ENCODE measurements at places on chromosomes 3 and 15.

GRCh38 chr15:51121631-51122225 is 27.0 kb upstream of the TNFAIP8L3 start:
- no peak for DNase-seq

- DNase-seq = no peak
Observed at GRCh38 chr3:62911526-62911925, 36.3 kb upstream of the CADPS start.

DNA sequence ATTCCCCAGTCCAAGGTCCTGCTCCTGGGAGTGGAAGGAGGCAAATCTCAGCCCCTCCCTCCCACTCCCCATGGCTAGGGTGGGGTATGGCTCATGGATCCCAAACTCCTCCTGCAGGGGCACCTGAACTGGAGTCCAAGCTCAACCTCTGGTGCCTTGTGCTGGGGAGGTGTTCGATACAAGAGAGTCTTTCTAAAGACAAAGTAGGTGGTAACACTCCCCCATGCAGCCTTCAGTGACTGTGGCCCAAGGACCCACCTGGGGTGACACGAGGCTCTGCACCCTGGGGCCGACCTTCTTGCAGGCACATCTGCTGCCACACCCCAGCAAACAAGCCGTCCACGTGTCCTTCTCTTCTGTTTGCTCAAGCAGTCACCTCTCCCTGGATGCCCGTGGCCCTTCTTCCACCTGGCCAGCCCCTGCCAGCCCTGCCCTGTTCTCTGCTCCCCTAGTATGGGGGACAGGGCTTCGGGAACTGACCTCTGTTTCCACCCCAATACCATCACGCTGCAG is 36.7 kb upstream of the SLC6A11 start:
- DNase-seq = no peak

DNA sequence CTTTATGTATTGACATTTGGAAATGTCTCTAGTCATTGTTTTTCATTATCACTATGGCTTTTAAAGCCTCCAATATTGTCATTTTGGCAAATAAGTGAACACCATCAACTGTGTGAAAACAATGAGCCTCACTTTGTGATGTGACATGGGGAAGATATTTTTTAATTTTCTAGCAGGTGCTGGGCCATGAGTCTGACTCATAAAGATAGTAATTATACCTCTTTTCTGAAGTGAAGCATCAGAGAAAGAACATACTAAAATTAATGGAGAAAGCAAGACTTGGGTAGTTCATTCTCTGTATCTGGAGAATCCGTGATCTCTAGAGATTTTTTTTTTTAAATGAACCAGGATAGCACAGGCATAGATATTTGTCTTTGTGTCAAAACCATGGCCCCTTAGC is 100.8 kb downstream of the CCNL1 start:
- DNase-seq = no peak

- DNase-seq = no peak
Observed at GRCh38 chr3:33428734-33429133, 11.5 kb downstream of the UBP1 start.

GRCh38 chr15:29270169-29270955 is 740 bp upstream of the NSMCE3 start:
- DNase-seq = no peak

- no peak for DNase-seq
Observed at GRCh38 chr3:122318620-122319019, 6.4 kb upstream of the CSTA start.

- no peak for DNase-seq
Observed at GRCh38 chr15:95085056-95085455, 853.7 kb downstream of the MCTP2 start.

DNA sequence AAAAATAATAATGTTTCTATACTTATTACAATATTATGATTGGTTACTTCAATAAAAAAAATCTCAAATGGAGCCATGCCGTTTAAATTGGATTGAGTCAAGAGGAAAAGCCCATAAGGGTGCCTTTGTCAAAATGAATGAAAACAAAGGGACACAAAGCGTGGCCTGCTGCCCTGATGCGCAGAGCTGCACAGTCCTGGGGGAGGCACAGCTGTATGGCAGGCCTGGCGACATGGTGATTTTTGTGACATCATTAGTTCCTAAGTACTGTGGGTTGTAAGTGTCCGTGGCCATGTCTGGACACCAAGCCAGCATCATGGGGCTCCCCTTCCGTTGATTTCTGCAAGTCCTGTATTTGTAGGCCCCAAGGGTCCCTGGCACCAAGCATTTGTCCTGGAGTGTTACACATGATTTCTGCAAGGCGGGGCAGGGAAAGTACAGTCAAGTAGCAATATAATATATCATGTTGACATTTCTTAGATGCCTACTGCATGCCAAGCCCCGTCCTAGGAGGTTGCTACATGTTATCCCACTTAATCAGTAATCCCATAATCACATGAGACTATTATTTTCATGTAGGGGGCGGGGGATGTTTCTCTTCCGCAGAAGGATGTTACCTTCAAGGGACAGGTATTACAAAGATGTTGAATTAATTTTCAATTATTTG is 59.7 kb downstream of the GHSR start:
- DNase-seq = no peak

DNA sequence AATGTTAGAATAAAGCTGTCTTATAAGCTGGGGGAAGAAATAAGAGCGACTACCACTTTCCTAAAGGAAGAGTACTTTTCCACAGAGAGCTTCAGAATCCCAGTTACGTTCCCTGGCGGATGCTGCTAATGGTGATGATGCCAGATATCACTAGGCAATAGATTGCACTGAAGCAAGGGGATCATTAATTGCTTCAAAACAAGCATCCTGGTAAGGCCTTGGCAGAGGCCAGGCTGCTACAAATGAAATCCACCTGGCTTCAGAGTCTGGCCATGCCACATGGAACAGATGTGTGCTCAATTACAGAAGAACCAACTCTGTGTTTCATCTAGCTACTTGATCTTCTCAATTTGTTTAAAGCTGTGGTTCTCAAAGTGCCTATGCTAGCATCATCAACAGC is 129.2 kb upstream of the IL12A start:
- DNase-seq = no peak

DNA sequence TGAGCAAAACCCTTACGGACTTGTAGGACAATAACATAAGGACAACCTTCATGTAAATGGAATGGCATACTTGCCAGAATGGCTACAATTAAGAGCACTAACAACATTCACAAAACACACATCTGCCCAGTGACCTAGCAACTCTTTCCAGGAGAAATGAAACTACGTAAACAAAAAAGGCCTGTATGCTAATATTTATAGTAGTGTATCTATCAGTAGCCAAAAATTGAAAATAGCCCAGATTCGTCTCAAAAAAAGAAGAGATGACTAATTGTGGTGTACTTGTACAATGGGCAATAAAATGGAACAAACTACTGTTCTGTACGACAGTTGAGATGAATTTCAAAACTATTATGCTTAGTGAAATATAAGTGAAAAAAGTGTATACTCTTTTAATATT is 38.4 kb downstream of the CMC1 start:
- DNase-seq = no peak

GRCh38 chr3:120419797-120420196 is 31.0 kb downstream of the FSTL1 start:
- DNase-seq = no peak

GRCh38 chr3:137471130-137471529 is 293.0 kb upstream of the SOX14 start:
- DNase-seq = no peak

DNA sequence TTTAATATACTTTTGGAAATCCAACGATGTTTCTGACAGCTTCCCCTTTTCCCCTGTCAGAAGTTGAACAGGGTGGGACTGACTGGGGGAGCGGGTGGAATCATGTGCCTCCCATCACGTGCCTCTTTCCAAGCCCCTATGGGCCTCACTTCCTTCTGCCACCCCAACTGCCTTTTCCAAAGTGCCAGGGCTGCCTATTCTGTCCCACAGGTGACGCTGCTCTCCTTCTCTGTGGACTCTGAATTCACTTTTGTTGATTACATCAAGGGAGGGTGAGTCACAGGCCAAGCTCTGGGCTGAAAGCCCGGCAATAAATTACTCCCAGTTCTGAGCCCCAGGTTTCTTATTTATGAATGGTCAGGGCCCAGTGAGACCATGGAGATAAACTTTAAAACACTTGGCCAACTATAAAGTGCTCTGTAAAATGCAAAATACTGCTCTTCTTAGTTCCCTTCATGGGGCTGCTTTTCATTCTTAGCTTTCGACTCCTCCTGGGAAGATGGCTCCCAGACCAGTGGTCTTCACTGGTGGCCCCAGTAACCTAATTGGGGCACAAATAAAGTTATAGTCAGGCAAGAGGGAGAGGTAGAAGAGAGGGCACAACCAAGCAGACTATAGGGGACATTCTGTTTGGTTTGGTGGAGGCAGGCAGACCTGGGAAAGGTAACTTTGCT is 12.3 kb downstream of the CPNE9 start:
- no peak for DNase-seq

DNA sequence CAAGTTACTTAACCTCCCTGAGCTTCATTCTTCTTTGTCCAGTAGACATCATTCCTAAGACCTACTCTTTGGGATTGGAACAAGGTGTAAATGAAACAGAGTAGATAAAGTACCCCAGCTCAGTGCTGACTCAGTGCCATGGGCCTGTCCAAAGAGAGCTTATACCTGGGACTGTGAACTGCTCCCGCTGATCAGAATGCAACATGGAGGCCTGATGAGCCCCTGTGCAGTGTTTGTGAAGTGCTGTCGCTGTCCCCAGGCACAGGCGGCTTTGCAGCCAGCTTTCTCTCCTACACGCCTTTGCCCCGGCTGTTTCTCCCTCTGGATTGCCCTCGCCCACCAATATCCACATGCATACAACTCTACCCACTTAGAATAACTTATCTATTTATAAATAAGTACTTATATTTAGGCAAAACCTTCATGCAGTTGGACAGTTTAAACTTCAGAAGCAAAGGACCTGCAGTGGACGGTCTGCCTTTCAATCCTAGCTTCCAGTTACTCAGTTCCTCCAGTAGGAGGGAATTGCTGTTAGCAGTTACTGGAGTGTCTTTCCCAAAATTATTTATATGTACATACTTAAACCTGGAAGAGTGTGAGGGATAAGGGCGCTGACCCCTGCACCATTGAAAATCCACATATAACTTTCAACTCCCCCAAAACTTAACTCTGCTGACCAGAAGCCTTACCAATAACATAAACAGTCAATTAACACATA is 80.0 kb downstream of the CORO2B start:
- no peak for DNase-seq

GRCh38 chr3:121794264-121794983 is 40.4 kb downstream of the IQCB1 start:
- no peak for DNase-seq

DNA sequence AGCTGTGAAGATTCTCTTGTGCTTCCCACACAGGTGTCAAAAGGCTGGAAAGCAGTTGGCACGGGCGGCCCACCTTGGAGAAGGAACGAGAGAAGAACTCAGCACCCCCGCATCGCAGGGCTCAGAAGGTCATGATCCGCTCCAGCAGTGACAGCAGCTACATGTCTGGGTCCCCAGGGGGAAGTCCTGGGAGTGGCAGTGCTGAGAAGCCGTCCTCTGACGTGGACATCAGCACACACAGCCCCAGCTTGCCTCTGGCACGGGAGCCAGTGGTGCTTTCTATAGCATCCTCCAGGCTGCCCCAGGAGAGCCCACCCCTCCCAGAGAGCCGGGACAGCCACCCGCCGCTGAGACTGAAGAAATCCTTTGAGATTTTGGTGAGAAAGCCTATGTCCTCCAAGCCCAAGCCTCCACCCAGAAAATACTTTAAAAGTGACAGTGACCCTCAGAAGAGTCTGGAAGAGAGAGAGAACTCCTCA is 31.4 kb downstream of the STARD5 start:
- no peak for DNase-seq

- no peak for DNase-seq
Observed at GRCh38 chr3:50591196-50591741, 20.3 kb downstream of the CISH start.

- no peak for DNase-seq
Observed at GRCh38 chr3:193372783-193373182, 5.8 kb downstream of the ATP13A5 start.

DNA sequence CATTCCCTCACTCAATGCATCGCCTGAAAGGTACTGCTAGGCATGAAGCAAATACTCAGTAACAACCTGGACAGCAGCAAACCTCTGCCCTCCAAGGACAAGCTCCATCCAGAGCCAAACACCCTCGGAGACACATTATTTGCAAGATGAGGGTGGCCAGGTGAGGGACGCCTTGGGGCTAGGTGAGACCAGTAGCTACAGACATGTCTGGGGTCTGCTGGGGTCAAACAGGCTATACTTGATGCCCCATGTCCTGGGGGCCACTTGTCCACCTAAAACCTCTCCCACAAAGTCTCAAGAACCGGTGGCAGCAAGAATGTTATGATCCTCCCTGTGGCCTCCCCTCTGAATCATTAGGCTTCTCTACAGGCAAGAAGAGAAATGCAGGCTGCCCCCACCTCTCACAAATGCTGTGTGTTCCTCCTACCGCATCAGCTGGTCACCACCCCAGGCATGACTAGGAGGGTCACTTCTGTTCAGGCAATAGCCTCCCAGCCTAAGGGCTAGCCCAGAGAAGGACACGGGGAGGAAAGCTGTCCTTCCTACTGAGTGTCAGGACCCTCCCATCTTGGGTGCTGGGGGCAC is 54.3 kb downstream of the TBC1D2B start:
- DNase-seq = no peak

- no peak for DNase-seq
Observed at GRCh38 chr3:177426878-177427495, 229.7 kb upstream of the TBL1XR1 start.

DNA sequence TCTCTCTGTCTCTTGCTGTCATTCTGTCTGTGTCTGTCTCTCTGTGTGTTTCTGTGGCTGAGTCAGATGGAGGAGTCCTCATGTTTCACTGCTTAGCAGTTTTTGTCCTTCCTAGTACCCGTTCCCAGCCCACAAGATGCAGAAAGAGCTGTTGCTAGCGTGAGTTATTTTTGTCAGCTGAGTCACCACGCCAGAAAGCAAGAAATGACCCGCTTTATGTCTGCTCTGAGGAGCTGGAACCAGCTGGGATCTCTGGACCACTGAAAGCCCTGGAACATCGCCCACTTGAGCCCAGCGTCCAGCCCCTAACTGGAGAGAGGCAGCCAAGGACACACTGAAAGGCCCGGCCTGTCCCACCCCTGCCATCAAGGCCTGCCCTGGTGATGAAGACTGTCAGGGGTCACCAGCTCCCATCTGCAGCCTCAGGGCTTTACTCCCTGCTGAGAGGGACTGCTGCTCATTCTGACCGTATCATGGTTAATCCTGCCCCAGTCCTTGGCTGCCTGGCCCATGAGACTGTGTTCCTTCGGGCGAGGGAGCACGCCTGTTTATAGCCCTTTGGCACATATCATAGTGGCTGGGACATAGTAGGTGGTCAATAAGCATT is 101.7 kb upstream of the TPM1 start:
- no peak for DNase-seq

DNA sequence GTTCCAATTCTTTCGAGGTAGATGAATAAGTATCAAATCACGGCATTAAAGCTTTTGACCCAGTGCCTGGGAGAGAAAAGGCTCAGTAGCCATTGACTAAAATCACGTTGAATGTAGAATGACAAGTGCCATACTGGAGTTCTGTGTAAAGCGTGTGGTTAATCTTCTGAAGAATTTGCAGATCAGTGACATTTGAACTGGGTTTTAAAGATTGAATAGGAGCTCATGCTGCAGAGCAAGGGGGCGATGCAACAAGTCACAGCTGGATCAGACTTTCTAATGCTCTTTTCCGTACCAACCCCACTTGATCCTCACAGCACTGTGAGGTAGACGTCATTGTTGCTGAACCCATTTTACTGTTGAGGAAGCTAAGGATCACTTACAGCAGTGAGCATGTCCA is 49.5 kb upstream of the TPM1 start:
- DNase-seq = no peak

GRCh38 chr3:60752809-60753208 is 498.4 kb downstream of the FHIT start:
- DNase-seq = no peak

GRCh38 chr15:29888646-29889045 is 66.4 kb upstream of the TJP1 start:
- DNase-seq = no peak

Measured in SK-N-MC (cell line).